ENCODE measurements at places on chromosomes 5 and 9. TPM values are rescaled to one million over a fixed set of nuclear protein-coding genes. Genes with fewer than 3 reads are reported as not detected.

The ACOT12 gene
- not detected for total RNA-seq

The ADCY2 gene
- not detected for total RNA-seq

The WHRN gene
- 0.76 TPM for total RNA-seq

The PLPP1 gene
- 78.6 TPM for total RNA-seq

The IL3 gene
- not detected for total RNA-seq

The RICTOR gene
- total RNA-seq = 17.2 TPM

The BAAT gene
- total RNA-seq = not detected

The SPATA31A3 gene
- total RNA-seq = not detected

The DMGDH gene
- total RNA-seq = 0.38 TPM

The IL5 gene
- not detected for total RNA-seq

The ACER2 gene
- 0.76 TPM for total RNA-seq

The KIF20A gene
- total RNA-seq = 26.0 TPM

The GNA14 gene
- not detected for total RNA-seq

The CAMK4 gene
- 3.6 TPM for total RNA-seq
